ENCODE measurements at places on chromosomes 12 and 14. TPM values are rescaled to one million over a fixed set of nuclear protein-coding genes. Genes with fewer than 3 reads are reported as not detected.

Gene RNASE7
- total RNA-seq, result not detected

- no peak for DNase-seq
Measured at GRCh38 chr12:120711411-120711810, 1.2 kb downstream of the UNC119B start.

Gene MAP3K9
- under 0.01 TPM for total RNA-seq

DNA sequence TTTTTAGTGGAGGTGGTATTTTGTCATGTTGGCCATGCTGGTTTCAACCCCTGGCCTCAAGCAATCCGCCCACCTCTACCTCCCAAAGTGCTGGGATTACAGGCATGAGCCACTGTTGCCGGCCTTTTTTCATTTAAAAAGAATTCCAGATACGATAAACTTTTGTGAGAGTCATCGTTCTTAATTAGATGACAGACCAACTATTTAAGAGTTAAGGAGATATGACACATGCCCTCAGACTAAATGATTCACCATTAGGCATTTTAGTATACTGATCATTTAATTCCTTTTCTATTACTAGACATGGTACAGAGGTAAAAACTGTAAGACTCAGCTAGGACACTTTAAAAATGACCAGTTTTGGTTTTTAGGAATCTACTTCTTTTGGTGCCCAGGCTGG is 2.4 kb downstream of the ANKRD13A start:
- peak; percentile 92 for DNase-seq

DNA sequence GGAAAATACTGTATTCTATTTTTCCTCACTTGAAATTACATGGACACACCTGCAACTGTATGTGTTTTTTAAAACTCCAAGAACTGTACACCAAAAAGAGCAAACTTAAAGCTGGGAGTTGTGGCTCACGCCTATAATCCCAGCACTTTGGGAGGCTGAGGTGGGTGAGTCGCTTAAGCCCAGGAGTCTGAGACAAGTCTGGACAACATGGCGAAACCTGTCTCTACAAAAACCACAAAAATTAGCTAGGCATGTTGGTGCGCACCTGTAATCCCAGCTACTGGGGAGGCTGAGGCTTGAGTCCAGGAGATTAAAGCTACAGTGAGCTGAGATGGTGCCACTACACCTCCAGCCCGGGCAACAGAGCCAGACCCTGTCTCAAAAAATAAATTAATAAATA is 95.9 kb downstream of the SINHCAF start:
- DNase-seq, result no peak

- DNase-seq, result no peak
Measured at GRCh38 chr12:29707846-29708245, 75.9 kb downstream of the TMTC1 start.

Gene LRRC43
- total RNA-seq, result 2.9 TPM

Gene YLPM1
- total RNA-seq, result 41.5 TPM

- DNase-seq, result peak; percentile 98
Measured at GRCh38 chr14:96362965-96363750, at the start of the genes ATG2B and GSKIP. TSS of gene ATG2B (minus strand) at chr14:96363341. CDS start at chr14:96362976, 365 bp downstream. TSS of gene GSKIP (plus strand) at chr14:96363526. CDS start at chr14:96382248, 18,722 bp downstream.

- peak; percentile 81 for DNase-seq
Measured at GRCh38 chr12:54479421-54479820, 6.0 kb upstream of the GTSF1 start.

DNA sequence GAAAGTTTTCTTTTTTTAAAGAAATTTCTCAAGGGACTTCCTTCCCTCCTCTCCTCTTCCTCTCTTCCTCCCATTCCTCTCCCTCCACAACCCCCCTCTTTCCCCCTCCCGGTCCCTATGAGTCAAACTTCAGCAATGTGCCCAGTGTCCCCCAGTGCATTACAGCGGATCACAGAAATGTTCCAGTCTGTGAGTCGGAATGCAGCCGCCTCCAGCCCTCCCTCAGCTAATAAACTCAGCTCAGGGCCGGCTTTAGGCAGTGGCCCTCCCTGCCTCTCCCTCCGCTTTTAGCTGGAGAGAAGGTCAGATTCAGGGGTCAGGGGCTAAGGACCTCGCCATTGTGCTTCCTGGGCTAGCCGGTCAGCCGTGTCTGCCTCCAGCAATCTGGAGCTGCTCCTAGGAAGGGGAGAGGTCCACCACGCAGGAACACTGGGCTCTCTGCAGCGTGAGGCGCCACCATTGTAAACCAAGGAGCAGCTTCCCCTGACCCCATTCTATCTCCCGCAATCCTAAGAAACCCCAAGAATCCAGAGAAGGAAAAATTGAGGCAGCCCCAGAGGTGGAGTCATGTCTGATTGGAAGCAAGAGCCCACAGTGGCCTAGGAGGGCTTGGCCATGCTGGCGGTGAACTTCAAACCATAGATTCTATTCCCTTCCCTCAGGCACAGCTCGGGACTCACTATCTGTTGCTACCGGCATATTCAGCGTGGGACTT is 1.1 kb upstream of the HDAC7 start:
- peak; percentile 100 for DNase-seq

DNA sequence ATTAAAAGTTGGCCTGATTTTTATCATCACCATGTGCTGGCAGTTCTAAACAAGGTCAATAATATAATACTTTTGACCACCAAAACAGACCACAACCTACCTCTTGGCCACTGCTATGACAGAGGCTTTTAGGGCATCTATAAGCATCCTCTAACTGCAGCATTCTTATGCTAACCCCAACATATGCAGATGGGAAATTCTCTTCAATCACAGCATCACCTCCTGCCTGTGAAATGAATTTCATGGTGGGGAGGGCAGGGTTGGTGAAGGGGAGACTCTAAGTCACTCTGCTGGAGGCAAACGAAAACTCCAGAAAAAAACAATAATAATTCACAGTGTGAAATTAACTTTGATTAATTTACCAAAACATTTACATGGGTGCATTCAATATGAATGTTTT is 78.8 kb upstream of the FAR2 start:
- DNase-seq, result no peak

Gene DAO
- total RNA-seq, result not detected

Measured in osteoblast (primary cell).